Esophagus mucosa (tissue), 1 donor: ENCODE measurements at places on chromosomes 6 and 20.
A peak's percentile ranks its signal among the peaks of the same experiment; 100 is the strongest.

DNA sequence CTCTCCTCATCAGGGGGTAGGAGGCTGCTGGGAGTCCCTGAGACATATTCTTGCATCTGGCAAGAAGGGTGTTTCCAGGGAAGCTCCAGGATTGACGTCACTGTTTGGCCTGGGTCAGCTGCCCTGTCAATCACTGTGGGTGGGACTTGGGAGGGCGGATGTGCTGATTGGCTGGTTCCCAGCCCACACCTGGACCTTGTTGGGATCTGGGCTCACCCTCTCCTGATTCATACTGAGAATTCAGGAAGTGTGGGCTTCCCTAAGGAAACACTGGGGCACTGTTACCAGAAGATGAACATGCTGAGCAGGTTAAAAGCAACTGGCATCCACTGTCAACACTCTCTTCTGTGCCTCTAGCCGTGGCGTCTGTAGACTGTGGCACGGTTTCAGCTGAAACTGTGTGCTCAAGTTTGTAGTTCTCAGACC, 36.5 kb downstream of the CDH26 start:
- peak; percentile 73 for ATAC-seq

DNA sequence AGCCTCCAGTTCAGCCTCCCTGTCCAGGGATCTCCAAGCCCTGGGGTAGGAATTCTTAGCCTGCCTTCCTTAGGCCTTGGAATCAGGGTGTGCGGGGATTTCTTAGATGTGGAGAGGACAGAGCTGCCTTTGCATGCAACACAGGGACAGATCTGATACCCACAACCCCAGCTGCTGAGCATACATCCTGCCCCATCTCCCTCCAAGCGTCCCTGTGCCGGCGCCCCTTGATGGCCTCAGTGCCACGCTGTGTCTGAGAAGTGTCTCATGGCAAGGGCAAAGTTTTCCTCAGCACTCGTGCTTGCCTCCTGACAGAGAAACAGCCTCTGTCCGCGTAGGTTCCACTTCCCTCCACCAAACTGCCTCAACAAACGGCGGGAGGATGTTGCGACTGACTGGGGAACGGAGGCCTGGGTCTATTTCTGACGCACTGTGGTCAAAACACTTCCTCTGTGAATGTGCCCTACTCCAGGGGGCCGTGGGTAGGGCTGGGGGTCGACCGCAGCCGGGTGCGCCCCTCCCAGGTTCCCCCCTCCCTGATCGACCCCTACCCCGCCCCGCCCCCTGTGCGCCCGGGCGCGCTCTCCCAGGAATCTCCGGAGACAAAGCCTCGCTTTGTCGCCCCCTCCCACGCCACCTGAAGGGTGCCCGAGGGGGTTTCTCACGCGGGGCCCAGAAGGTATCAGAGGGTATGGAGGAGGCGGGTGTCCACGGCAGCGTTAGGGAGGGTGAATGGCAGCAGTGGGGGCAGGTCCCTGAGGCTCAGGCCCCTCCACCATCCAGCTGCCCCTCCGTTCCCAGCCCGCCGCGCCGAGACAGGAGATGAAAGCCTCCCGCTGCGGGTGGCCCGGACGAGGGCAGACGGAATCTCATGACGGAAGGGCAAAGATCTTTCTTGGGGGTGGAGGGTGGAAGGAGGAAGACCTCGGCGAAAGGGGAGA, 806 bp downstream of the MICAL1 start:
- ATAC-seq, result peak; percentile 15

GRCh38 chr6:131890091-131890490, 61.1 kb downstream of the CCN2 start:
- ATAC-seq, result no peak

DNA sequence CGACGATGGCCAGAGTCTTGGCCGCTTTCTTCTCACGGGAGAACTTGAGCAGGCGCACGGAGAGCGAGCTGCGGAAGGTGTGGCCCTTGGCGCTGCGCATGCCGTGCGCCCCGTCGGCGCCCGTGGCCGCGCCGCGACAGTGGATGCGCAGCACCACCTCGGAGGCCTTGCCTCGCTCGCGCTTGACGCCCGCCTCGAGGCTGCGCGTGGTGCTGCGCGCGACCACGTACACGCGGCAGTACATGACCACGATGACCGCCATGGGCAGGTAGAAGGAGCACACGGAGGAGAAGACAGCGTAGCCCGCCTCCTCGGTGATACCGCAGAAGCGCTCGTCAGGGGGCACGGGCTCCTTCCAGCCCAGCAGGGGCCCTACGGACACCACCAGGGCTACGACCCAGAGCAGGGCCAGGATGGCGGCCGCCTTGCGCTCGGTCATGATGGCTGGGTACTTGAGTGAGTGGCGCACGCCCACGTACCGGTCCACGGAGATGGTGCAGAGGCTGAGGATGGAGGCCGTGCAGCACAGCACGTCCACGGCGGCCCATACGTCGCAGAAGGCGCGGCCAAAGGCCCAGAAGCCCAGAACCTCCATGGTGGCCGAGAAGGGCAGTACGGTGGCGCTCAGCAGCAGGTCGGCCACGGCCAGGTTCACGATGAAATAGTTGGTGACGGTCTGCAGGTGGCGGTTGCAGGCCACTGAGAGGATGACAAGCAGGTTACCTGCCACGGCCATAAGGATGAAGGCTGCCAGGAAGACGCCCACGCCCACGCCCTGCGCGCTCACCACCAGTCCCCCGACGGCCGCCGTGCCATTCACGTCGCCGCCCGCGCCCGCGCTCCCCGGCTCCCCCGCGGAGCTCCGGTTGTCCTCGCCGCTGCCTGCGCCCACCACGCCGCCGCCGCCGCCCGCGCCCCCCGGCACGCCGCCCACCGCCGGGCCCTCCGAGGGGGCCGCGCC, 232.8 kb upstream of the RNF24 start:
- no peak for ATAC-seq

GRCh38 chr6:137102050-137102848, 57.5 kb upstream of the IL20RA start:
- peak; percentile 29 for ATAC-seq

DNA sequence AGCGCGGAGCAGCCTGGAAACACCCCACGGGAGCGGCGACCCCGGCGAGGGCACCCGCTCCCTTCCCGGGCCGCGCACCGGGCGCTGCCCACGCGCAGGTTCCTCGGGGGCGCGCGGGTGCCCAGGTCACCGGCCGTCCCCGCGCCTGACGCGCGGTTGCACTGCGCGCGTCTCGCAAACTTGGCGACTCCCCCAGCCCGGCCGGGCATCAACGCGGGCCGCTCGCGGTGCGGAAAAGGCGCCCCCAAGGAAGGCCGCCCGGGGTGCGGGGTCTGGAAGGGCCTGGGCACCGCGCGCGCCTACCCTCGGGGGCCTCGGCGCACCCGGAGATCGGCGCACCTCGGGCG, 555 bp upstream of the ZBTB46 start:
- no peak for ATAC-seq

DNA sequence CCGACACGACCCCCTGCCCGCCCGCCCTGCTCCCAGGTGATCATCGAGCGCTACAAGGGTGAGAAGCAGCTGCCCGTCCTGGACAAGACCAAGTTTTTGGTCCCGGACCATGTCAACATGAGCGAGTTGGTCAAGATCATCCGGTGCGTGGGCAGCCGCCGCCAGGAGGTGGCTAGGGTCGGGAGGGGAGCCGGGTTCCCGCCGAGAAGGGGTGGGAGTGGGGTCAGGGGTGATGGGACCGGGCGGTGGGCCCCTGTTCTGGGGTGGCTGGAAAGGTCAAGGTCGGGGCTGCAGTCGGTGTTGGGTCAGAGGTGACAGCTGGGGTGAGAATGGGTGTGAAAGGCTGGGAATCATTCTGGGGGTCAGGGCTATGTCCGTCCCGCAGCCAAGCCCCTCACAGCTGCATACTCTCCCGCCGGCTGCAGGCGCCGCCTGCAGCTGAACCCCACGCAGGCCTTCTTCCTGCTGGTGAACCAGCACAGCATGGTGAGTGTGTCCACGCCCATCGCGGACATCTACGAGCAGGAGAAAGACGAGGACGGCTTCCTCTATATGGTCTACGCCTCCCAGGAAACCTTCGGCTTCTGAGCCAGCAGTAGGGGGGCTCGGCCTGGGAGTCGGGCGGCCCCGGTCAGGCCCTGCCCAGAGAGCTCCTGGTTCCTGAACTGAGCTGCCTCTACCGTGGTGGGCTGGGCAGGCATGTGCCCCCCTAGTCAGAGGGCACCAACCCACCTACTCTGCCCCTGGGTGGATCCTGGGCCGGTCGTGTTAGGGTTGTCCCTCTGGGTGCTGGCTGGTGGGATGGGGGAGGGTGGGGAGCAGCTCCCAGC, 1.0 kb downstream of the MAP1LC3A start:
- peak; percentile 8 for ATAC-seq

- no peak for ATAC-seq
Measured at GRCh38 chr6:68701159-68701558, 66.1 kb downstream of the ADGRB3 start.

GRCh38 chr6:109770779-109771178, 79.7 kb downstream of the FIG4 start:
- no peak for ATAC-seq

GRCh38 chr6:124022641-124023040, 219.0 kb downstream of the NKAIN2 start:
- ATAC-seq, result no peak

DNA sequence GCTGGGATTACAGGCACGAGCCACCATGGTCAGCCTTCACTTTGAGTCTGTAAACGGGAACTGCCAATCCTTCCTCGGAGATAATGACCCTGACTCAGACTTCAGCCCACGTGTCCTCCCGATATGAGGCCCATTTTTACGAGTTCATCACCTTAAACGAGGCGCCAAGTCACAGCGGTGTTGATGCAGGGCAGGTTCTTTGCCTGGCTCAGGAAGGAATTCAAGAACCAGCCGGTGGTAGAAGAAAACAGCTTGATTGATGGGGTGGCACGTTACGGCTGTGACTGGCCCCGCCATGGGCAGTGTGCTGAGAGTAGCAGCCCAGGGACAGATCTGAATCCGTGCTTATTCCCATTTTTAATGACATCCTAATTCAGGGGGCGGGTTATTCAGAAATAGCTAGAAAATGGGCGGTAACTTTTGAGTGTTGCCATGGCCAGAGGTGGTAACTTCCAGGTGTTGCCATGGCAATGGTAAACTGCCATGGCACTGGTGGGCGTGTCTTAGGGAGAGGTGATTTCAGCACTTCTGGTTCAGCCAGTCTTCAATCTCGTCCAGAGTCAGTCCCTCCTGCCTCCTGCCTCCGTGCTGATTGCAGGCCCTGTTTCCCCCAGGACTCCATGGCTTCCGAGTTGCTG, 9.1 kb upstream of the MAP1LC3A start:
- peak; percentile 82 for ATAC-seq

DNA sequence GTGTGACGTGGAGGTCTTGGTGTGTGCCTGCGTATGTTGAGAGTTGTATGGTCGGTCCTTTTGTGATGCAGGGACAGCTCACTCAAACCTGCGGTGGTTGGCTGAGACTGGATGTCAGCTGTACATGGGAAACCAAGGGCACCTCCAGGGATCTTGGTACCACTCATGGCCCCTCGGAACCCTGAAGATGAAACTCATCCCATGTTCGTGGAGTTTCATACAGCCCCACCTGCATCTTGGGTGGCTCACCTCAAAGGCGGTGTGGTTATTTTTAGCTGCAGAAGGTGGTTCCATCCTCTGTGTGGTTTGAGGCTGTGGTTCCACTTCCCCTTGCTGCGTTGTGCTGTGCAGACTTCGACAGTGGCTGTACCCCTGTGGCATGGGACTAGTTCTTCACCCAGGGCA, 52.6 kb upstream of the SLC22A1 start:
- peak; percentile 41 for ATAC-seq

DNA sequence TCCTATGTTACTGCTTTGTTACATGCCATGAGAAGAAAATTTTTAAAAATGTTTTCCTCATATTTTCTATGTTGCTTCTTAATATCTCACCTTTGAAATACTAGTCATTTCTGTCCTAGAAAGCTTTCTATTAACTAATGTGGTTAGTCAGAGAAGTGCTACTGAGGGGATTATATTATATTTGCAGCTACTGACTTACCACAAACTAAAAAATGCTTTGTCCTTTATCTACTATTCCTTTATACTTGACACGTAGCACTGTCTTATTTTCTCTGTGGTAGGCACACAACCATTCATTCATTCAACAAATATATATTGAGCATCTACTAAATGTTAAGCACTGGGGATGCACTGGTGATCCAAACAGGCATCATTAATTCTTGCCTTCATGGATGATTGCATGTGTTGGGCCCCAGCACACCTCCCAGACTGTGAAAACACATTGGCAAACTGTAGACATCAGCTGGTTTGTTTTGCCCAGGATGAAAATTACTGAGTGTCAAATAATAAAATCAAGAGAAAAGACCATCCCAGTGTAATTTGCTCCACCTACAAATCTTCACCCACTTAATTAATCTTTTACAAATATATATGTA, 10.7 kb upstream of the MLIP start:
- no peak for ATAC-seq

DNA sequence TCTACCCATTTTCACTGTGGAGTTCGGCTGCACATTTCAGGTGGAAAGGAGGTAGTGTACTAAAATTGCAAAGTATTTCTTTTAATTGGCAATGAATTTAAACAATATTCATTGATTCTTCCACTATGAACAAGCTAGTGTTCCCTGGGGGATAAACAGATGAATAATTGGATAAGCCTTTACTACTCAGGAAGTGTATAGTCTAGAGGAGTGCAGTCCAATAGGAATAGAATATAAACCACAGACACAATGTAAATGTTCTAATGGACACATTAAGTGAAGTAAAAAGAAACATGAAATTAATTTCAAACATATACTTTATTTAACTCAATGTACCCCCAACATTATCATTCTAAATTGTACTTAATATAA, 28.7 kb downstream of the SGK1 start:
- no peak for ATAC-seq

GRCh38 chr20:45946149-45946970, 11.9 kb downstream of the PCIF1 start:
- ATAC-seq, result peak; percentile 68

DNA sequence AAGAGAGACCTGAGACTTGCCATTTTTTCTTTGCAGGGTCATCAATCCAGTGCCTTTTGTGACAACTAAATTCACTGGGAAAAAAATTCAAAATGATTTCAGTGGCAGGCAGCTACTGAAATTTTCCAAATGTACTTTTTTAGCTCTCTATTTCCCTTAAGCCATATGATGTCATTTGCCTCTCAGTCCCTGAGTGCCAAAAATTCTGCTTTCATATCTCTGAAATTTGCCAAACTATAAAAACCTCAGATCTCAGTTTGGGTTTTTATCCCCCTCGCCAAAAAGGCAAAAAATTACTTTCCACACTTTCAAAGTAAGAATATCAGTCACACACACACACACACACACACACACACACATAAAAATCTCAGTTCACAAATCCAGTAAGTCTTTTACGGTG, 651.3 kb upstream of the ARID1B start:
- ATAC-seq, result no peak

GRCh38 chr6:76631622-76632021, 559.2 kb upstream of the IMPG1 start:
- ATAC-seq, result no peak

DNA sequence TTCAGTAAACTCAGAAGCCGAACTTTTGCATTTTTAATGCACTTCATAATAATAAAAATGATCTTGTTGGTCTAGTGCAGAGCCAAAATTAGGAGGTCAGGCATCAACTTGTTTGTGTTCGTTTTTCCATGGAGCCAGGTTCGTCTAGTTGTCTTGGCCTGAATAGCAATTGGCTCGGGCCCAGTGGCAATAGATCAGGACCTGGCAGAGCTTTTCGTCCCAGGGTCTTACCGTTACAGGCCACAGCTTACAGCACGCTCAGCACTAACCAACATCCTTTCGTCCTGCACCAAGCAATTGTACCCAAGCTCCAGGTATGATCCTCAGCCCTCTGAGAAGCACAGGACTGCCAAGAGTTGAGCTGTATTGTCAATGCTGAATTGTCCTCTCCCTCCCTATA, 240.5 kb upstream of the PLN start:
- ATAC-seq, result no peak
